ENCODE measurements at places on chromosomes 3 and 15.
A peak's percentile ranks its signal among the peaks of the same experiment; 100 is the strongest.

- DNase-seq = peak; percentile 29
Measured at GRCh38 chr3:159832024-159832423, 156.6 kb upstream of the IL12A start.

- DNase-seq = no peak
Measured at GRCh38 chr3:120196333-120196732, 88.7 kb downstream of the GPR156 start.

DNA sequence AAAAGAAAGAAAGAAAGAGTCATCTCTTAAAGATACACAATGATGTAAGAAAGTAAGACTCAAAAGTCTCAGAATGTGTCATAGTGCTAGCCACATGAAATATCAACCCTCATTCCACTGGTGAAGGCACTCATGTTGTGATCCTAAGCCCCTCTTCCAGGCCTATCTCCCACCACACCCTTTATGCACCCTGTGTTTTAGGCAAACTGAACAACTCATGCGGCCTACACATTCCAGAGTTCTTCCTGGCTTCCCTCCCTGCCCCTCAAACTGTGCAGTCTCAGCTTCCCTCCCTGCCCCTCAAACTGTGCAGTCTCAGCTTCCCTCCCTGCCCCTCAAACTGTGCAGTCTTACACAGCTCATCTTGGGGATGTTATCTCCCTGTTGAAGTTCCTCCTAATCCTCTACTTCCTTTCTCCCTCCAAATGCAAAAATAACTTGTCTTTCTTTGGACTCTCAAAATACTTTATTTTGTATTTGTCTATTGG is 69.0 kb upstream of the FNDC3B start:
- no peak for DNase-seq

DNA sequence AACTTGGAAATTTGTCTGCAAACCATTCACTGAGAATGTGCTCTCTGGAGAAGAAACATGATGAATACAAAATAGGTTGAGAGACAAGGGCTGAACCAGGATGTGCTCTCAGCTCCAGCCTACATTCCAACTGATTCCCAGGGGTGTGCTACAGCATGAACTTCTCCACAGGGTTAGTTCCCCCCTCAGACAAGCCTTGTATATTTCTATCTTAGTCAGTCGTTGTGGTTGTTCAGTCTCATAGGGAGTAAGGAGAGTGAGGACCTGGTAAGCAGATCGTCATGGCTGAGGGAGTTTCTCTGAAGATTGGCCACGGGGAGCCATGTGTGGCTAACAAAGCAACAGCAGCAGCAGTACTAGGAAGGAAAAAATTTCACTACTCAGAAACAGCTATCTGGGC is 919.7 kb upstream of the CADM2 start:
- no peak for DNase-seq
